Endothelial cell of umbilical vein (primary cell): ENCODE measurements at places on chromosomes 5 and 9.

GRCh38 chr5:111582993-111583601, 70.8 kb upstream of the STARD4 start:
- H3K27me3 ChIP-seq = no peaks in the 10 kb centered on the region
- H3K4me3 ChIP-seq = no peak overlapping the region
- H3K27ac ChIP-seq = no peak overlapping the region

DNA sequence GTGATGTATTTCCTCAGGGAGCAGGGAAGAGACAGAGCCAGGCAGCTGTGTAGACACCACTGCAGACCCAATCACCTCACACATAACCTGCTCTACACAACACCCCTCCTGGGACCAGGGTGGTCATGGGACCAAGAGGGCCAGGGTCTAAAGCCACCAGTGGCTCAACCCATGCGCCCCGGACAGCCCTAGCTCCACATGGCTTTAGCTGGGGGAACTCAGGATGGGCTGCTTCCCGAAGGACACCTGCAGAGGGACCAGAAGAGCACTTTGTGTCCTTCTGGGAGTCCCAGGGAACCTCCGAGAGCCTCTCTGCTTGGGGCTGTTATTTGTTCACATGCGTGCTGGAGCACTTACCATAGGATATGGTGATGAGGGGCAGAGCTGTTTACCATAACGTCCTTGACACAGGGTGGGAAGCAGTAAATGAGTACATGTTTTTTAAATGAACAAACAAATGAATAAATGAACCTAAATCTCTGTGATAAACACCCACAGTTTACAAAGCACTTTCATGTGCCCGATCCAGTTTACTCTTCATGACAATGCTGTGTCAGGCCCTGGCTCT, 12.3 kb downstream of the SEPTIN8 start:
- DNase-seq = no peak
- peaks cover 12% of the 10 kb centered on the region for H3K4me1 ChIP-seq
- peaks cover 2% of the 10 kb centered on the region for H3K36me3 ChIP-seq
- H3K27ac ChIP-seq = no peak overlapping the region
- H3K4me3 ChIP-seq = no peak overlapping the region

DNA sequence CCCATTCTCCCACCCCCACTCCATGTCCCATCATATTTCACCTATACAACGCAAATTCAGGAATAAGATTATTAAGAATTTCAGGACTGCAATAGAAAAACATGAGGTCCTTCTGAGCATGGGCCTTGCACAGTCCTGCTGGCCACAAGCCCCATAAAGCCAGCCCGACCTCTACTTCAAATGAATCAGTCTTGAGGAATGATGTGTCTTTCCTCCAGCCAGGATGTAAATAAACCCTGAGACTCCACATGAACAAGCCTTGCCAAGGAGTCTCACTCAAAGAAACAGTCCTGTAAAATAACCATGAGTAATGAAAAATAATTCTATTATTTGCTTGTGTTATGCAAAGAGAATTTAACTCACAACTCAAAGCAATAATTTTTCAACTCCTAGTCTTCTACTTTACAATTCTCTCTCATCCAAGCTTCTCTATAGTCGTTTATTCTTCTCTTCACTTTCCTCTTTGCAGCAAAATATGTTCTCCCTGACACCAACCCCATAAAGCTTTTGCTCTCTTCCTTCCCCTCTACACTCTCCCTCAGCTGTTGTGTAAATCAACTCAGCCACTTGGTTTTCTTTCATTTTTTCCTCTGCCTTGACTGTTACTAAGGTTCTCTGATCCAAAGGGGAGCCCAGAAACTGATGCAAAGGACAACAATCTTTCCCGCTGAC, 140.1 kb upstream of the MOCS2 start:
- H3K36me3 ChIP-seq = no peaks in the 10 kb centered on the region
- H3K4me1 ChIP-seq = no peaks in the 10 kb centered on the region
- no peak overlapping the region for H3K27ac ChIP-seq
- no peak overlapping the region for H3K4me3 ChIP-seq
- peaks cover 2% of the 10 kb centered on the region for H3K27me3 ChIP-seq
- DNase-seq = peak; percentile 61

DNA sequence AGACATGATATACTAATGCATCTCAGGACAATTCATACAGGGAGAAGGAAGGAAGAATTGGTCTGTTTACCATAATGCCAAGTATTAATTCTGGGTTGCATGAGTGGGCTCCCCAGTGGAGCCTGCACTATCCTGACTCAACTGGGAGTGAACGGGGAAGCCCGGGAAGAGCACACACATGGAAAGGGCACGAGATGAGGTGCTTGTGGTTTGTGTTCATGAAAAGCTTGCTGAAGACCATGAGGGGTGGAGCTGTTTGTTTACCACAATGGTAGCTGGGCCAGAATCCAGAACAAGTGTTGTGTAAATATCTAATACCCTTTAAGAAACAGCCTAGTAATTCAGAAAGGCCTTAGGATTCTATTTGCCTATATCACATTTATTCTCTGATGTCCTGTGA, 44.6 kb downstream of the POC5 start:
- H3K36me3 ChIP-seq = no peaks in the 10 kb centered on the region
- no peak overlapping the region for H3K27ac ChIP-seq
- no peaks in the 10 kb centered on the region for H3K27me3 ChIP-seq
- no peak overlapping the region for H3K4me3 ChIP-seq
- H3K4me1 ChIP-seq = peaks cover 30% of the 10 kb centered on the region

GRCh38 chr5:1787472-1788047, 12.1 kb downstream of the MRPL36 start:
- H3K27me3 ChIP-seq = no peaks in the 10 kb centered on the region
- H3K36me3 ChIP-seq = no peaks in the 10 kb centered on the region
- H3K27ac ChIP-seq = no peak overlapping the region
- H3K4me3 ChIP-seq = no peak overlapping the region
- H3K4me1 ChIP-seq = peaks cover 28% of the 10 kb centered on the region

- no peak for DNase-seq
- no peak overlapping the region for H3K27ac ChIP-seq
- no peak overlapping the region for H3K4me3 ChIP-seq
- no peaks in the 10 kb centered on the region for H3K36me3 ChIP-seq
- H3K27me3 ChIP-seq = peaks cover 1% of the 10 kb centered on the region
Measured at GRCh38 chr5:149260761-149261160, 10.9 kb upstream of the AFAP1L1 start.

GRCh38 chr5:139360384-139360783, 18.7 kb downstream of the PAIP2 start:
- H3K27me3 ChIP-seq = no peaks in the 10 kb centered on the region
- no peak for DNase-seq
- no peak overlapping the region for H3K4me3 ChIP-seq
- H3K27ac ChIP-seq = no peak overlapping the region
- H3K36me3 ChIP-seq = peaks cover 3% of the 10 kb centered on the region
- no peaks in the 10 kb centered on the region for H3K4me1 ChIP-seq

DNA sequence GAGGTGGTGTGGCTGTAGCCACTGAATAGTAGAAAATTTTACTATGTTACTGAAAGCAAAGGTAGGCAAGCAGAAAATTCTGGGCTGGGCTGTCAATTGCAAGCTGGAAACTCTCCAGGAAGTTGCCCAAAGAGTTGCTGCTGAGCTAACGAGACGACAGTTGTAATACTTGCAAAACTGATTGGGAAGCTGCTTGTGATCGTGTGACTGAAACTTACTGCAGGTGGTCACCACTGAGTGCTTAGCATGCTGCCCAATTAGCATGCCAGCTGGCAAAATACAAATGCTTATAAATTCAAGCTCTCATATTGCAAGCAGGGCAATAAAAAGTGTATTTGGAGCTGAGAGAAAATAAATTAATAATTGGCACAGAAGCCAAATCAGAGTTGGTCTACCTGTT, 758.5 kb upstream of the EDIL3 start:
- no peak overlapping the region for H3K4me3 ChIP-seq
- no peaks in the 10 kb centered on the region for H3K4me1 ChIP-seq
- H3K36me3 ChIP-seq = no peaks in the 10 kb centered on the region
- H3K27me3 ChIP-seq = no peaks in the 10 kb centered on the region
- DNase-seq = no peak

GRCh38 chr5:168553377-168554130, 24.4 kb downstream of the FBLL1 start:
- peaks cover 20% of the 10 kb centered on the region for H3K36me3 ChIP-seq
- no peaks in the 10 kb centered on the region for H3K4me1 ChIP-seq
- H3K4me3 ChIP-seq = no peak overlapping the region
- no peak overlapping the region for H3K27ac ChIP-seq
- DNase-seq = no peak
- no peaks in the 10 kb centered on the region for H3K27me3 ChIP-seq

DNA sequence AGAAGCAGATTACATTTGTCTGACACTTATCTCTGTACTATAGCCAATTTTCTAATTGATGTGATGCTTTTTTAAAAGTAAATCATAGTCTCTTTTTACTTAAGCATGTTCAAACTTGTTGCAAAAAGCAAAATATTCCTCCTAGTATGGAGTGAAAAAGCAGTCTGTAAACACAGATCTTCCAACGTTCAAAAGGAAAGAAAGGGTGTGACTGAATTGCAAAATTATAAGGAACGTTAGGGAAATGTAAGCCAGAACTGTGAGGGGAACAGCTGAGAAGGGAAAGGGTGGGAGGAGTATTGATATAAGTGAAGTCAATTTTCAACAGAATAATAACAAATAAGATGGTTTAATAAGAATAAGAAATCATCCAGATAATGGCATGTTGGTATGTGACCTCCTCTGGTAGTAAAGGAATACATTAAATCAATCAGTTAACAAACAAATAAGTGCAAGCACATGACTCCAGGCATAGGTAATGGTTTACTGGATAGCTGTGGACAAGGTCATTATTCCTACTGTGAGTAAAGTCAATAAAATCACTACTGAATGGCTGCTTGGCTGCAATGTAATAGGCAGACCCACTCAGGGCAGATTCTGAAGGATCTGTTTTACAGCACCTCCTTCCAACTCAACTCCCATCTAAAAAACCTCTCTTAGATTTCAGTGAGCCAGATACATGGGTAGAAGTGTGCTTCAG, 239.1 kb upstream of the NMUR2 start:
- no peak overlapping the region for H3K4me3 ChIP-seq
- H3K27ac ChIP-seq = no peak overlapping the region
- no peaks in the 10 kb centered on the region for H3K4me1 ChIP-seq
- no peaks in the 10 kb centered on the region for H3K36me3 ChIP-seq
- no peaks in the 10 kb centered on the region for H3K27me3 ChIP-seq

GRCh38 chr5:7209658-7210057, 186.3 kb upstream of the ADCY2 start:
- H3K4me3 ChIP-seq = no peak overlapping the region
- H3K36me3 ChIP-seq = no peaks in the 10 kb centered on the region
- H3K27me3 ChIP-seq = no peaks in the 10 kb centered on the region
- no peaks in the 10 kb centered on the region for H3K4me1 ChIP-seq
- H3K27ac ChIP-seq = no peak overlapping the region
- no peak for DNase-seq

GRCh38 chr5:174694611-174695010, 29.8 kb upstream of the MSX2 start:
- H3K4me3 ChIP-seq = no peak overlapping the region
- no peaks in the 10 kb centered on the region for H3K27me3 ChIP-seq
- H3K36me3 ChIP-seq = no peaks in the 10 kb centered on the region
- no peaks in the 10 kb centered on the region for H3K4me1 ChIP-seq

- DNase-seq = peak; percentile 51
- H3K36me3 ChIP-seq = no peaks in the 10 kb centered on the region
- H3K4me1 ChIP-seq = peaks cover 67% of the 10 kb centered on the region
Measured at GRCh38 chr5:59763541-59763940, 130.0 kb downstream of the PDE4D start.

GRCh38 chr5:142324136-142324870, 518 bp downstream of the SPRY4 start:
- peak; percentile 46 for DNase-seq
- H3K36me3 ChIP-seq = no peaks in the 10 kb centered on the region
- peak overlapping the region; percentile 76 for H3K4me3 ChIP-seq
- no peaks in the 10 kb centered on the region for H3K27me3 ChIP-seq
- peaks cover 55% of the 10 kb centered on the region for H3K4me1 ChIP-seq
- peak overlapping the region; percentile 88 for H3K27ac ChIP-seq

DNA sequence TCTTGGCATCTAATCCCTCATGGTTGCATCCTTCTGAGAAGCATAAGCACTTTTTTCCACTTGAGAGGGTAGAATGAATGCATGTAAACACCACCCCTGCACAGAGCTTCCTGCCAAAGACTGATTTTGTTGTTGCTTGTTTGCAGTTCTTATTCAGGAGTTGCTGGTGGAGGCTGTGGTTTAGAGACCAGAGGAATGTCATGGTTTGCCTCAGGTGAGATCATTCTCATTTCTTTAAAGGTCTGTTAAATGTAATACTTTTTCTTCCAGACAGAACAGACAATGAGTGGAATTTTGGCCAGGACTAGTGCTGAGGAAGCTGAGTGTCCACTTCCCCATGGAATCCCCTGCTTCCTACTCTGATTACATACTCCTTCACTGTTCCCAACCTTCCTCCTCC, 3.2 kb upstream of the TNC start:
- H3K4me1 ChIP-seq = no peaks in the 10 kb centered on the region
- H3K27ac ChIP-seq = no peak overlapping the region
- H3K27me3 ChIP-seq = no peaks in the 10 kb centered on the region
- DNase-seq = no peak
- no peaks in the 10 kb centered on the region for H3K36me3 ChIP-seq

GRCh38 chr9:110977259-110977709, 61.0 kb downstream of the LPAR1 start:
- H3K4me1 ChIP-seq = peaks cover 5% of the 10 kb centered on the region
- no peak overlapping the region for H3K27ac ChIP-seq
- H3K36me3 ChIP-seq = no peaks in the 10 kb centered on the region
- peak; percentile 77 for DNase-seq
- no peaks in the 10 kb centered on the region for H3K27me3 ChIP-seq
- H3K4me3 ChIP-seq = no peak overlapping the region

- H3K4me3 ChIP-seq = no peak overlapping the region
- no peaks in the 10 kb centered on the region for H3K27me3 ChIP-seq
- DNase-seq = no peak
Measured at GRCh38 chr9:34341659-34342295, 12.4 kb downstream of the NUDT2 start.

DNA sequence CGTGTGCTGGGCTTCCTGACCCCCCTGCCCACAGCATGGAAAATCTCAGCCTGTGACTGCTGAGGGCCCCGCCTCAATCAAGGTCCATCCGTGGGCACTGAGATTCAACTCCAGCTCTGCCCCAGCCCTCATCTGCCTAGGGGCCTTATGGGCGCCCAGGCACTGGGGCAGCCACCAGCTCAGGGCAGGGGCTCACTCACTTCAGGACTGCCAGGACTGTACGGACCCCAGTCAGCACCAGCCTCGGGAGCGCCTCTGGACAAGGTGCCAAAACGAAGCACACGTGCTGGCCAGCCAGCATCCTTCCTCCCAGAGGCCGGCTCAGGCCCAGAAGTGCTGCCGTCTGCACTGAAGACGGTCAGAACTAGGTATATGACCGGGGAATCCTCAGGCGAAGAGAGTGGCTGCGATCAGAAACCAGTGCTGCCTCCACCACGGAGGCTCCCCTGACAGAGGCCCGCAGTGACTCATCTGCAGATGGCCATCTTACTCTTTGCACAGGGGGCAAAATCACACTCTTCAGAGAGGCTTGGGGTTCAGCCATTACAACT, 19.6 kb downstream of the CLPTM1L start:
- no peaks in the 10 kb centered on the region for H3K27me3 ChIP-seq
- peaks cover 54% of the 10 kb centered on the region for H3K36me3 ChIP-seq
- no peak for DNase-seq

GRCh38 chr9:82490019-82490499, 501.5 kb downstream of the SPATA31D1 start:
- H3K27me3 ChIP-seq = no peaks in the 10 kb centered on the region
- H3K4me1 ChIP-seq = no peaks in the 10 kb centered on the region
